Stimulated activated CD8-positive, alpha-beta memory T cell treated with anti-CD3 and anti-CD28 coated beads, Interleukin-15, amount 100 ng/mL, for 48 hours (primary cell): ENCODE measurements at places on chromosomes 1 and 21.

GRCh38 chr1:235073968-235074522, 54.6 kb downstream of the TOMM20 start:
- DNase-seq, result no peak

DNA sequence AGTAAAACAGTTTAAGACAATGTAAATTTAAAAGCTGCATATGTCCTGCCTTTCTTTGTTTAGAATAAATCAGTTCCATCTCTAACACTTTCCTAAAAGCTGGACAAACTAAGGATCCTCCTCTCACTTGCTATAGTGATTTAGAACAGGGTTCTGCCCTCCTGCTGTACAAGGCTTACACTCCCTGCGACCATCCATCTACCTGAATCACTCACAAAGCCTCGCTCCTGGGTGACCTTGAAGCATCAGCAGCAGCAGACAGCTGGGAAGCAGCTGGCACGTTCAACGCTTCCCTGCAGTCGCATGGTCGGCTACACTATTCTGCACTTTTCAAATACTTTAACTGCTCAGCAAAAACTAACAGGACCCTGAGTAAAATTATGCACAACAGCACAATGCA, 128.0 kb downstream of the NTPCR start:
- no peak for DNase-seq

DNA sequence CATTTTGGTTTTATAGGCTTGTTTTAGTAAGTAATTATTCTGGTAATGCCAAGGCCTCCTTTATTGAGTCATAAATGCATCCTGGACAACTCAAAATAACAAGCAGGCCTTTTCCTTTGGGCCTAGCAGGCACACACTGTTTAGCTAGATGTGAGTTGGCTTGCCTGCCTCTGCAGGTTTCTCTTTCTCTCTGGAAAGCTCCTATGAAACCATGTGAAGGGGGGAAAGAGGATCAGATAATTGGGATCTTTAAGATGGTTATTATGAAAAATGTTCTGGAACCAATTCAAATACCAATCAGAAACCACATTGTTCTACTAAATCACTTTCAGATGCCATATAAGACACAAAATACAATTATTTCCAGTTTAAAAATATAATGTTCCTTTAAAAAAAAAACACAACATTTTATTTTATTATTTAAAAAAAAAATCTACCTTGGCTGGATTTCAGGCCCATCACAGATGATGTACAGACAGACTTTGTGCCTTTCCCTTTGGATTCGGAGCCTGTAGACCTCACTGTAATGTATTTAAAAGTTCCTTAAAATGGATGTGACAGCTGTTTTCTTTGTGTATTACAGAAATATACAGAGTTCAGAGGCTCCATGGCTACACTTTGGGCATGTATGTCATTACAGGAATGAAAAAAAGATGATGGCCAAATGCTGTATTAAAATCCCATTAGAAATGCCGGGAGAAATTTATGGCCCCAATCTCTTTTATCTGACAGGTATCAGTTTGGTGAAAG, 80.2 kb downstream of the NTMT2 start:
- no peak for DNase-seq

- no peak for DNase-seq
Measured at GRCh38 chr1:61797045-61797755, 54.9 kb downstream of the PATJ start.
